Right kidney (tissue), 9 donors: ENCODE measurements at places on chromosomes 4 and X.

DNA sequence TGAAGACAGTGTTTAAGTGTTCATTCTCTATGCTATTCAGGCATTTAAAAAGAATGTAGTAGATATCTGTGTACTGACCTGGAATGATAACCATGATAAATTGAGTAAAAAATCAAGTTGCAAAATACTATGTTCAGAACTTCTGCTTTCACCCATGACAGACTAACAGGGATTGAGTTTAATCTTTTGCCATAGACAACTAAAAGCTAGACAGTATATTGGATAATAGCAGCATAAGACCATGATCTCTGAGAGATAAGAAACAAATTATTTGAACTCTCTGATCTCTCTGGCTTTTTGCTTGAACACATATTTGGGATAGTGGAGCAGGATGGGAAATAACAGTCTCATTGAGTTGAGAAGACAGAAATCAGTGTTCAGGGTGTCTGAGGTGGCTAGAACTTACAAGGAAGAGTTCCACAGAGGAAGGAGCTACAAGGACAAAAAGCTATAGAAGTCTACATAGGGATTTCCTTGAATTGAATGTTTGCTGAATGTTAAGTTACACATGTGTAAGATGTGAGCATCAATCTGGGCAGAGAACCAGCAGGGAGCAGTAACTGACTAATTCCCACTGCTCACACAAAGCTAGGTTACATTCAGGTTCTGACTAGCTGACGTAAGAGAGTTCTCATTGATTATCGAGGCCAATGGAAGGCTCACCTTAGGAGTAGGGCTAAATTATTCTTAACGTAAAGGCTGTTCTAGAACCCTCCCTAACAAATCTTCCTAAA, 60.4 kb downstream of the SLC30A9 start:
- DNase-seq, result no peak

- peak; percentile 54 for DNase-seq
These were observed 818 bp downstream of the RAI2 start for GRCh38 chrX:17860179-17860780.

- no peak for DNase-seq
These were observed 156.7 kb downstream of the ATP10D start for GRCh38 chr4:47641755-47642154.

- no peak for DNase-seq
These were observed 179.5 kb downstream of the CEP135 start for GRCh38 chr4:56128213-56128612.

GRCh38 chr4:21226637-21227538, 526.6 kb downstream of the PACRGL start:
- no peak for DNase-seq

DNA sequence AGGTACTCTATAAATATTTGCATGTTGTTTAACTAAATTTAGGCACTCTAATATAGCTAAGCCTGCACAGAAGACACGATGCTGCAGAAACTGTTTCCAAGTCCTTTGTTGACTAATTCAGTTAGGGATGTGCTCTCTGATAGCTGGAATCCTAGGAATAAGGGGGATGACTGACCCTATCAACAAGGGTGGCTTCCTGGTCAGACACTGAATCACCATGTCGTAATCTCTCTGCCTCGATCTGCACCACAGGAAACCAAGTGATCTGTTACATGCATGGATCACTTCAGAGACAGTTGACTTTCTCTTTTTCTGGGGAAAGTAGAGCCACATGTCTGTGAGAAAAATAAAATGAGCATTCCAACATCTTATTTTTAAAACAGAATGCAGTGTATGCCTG, 169.1 kb downstream of the GUCY2F start:
- DNase-seq, result no peak

- no peak for DNase-seq
These were observed 965 bp downstream of the PPA2 start for GRCh38 chr4:105472871-105473323.

- no peak for DNase-seq
These were observed 69.8 kb downstream of the TBL1X start for GRCh38 chrX:9534686-9535085.

- peak; percentile 98 for DNase-seq
These were observed 717 bp downstream of the PPP3CA start for GRCh38 chr4:101346351-101347266.

- peak; percentile 13 for DNase-seq
These were observed 442 bp downstream of the NDUFB11 start for GRCh38 chrX:47143894-47144625.

- DNase-seq, result no peak
These were observed 520.5 kb upstream of the NR3C2 start for GRCh38 chr4:148962539-148963290.

GRCh38 chr4:139005774-139006173, 9.8 kb upstream of the NOCT start:
- DNase-seq, result no peak

GRCh38 chrX:20680998-20681397, 414.3 kb upstream of the RPS6KA3 start:
- DNase-seq, result no peak

DNA sequence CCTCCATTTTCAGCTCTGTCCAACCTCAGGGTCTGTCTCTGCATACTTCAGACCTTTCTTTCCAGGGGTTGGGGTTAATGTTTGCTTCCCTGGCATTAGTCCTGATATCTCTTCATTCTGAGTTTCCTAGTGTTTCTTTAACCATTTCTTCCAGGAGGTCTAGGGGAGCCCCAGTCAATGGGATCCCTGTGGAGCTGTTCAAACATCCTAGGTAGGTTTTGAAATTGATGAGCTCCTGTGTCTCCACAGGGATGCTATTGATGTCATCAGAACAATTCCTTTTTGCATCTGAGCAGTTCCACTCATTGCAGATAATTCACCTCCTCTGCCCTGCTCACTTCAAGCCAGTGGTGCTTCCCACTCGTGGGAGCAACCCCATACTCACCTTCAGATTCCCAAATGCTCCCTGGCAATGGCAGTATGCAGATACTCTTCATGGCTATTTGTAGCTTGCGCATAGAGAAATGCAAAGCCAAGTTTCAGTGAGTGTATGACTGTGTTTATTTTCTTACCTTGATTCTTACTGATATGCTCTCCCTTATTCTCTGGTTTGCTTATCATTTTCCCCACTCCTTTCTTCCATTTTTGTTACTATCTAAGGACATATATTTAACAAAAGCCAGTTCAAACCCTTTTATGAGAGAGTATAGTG, 33.7 kb upstream of the LIMCH1 start:
- DNase-seq, result no peak

GRCh38 chr4:154349829-154350228, 141.8 kb downstream of the DCHS2 start:
- no peak for DNase-seq

DNA sequence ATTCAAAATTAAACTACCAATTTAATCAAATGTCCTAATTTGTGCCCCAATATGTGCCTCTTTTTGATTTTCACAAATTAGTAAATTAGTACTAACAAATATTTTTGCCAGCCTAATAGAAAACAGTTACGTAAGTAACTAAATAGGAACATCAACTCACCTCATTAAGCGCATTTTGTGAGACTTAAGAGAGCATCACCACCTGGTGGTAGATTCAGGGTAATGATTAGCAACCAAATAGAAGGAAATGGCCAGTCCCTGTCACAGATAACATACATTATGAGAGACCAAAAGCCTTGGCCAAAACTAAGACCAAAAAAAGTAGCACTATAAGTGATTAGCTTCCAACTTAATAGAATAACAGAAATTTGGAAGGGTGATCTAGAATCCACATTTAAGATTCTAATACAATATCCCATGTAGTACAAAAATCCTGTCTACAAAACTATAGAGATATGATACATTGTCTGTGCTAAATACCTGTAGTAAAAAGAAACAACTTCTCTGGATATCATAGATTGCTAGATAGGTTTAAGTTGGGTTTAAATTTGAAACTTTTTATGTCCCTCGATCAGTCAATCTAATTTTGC, 46.7 kb downstream of the C4orf46 start:
- no peak for DNase-seq

DNA sequence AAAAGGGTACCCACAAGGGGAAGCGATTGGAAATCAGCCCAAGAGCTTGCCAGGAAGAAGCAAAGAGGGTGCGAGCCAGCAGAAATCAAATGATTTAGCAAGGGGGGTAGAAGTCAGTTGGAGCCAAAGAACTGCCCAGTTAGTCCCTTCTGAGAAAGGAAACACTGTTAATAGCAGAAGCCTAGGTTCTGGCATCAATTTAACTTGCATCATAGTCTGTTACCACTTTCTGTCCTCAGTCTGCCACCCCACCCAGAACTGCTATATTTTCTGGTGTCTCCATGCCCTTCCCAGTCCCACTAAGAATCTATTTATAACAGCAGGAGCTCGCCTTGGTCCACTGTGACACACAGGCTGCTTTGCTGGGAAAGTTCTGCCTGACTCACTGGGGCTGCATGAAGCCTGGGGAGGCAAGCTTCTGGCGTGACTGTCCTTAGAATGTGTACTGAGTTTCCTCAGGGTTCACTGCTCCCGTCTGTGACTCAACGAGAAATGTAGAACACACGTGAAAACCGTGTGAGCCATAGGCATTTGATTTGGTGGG, 157.8 kb upstream of the TTC29 start:
- no peak for DNase-seq

DNA sequence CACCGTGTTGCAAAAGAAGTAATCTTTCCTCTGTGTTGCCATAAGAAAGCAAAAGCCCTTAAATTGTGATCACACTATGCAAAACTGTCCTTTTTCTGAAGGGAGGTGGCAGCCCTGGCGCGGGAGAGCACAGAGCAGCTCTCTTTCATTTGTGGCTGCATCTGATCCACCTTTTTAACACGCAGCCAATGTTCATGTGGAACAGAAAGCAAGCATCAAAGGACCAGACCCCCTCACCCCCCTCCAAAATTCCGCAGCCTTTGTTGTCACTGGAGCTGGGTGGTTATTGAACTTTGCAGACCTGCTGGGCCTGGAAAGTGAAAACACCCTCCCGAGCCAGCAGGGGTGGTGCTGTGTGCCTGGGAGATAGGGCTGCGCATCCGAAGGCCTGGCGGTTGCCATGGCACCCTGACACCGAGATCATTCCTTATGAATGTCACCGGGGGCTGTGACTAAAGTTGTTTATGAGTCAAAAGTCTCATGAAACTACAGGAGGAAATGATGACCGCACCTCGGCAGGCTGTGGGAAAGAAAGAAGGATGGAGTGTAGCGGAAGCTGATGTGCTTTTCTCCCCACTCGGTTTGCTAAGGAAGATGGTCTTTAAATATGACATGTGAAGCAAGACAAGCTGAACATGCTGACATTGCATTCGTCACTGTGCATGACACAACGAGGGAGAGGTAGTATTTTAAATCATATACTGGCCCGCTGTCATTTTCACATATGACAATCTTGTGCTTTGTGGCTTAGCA, 367.4 kb downstream of the UNC5C start:
- no peak for DNase-seq

DNA sequence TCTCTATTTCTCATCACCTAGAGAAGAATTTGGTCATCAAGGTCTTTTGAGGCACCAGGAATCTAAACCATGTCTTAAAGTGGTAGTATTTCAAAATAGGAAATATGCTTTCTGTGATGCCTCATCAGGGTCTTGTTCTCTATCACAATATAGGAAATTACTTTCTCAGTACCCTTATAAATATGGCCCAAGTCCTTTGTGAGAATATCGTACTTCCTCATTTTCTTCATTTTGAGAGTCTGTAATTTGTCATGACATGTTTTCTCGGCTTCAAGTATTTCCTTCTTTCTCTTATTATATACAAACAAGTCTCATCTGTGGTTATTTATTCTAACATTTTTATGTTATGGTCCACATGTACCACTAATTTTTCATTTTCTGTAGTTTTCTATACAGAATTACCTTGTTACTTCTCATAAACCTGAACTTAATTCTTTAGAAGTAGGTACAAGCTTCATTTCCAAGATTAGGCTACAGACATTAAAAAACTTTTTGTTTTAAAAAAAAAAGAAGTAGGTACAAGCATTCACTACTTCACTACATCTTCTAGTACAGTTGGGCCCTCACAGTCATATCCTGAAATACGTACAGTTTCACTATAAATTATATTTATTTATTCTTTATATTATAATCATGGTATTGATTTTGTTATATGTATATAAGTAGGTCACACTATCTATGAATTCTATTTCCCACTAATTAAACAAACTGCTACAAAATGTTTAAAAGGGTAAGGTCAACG, 54.4 kb downstream of the KLHL13 start:
- no peak for DNase-seq
